ENCODE measurements at places on chromosomes 11 and 22. TPM values are rescaled to one million over a fixed set of nuclear protein-coding genes. Genes with fewer than 3 reads are reported as not detected.

GRCh38 chr11:45930951-45931570 is 8.6 kb downstream of the LARGE2 start:
- no peak for DNase-seq

DNA sequence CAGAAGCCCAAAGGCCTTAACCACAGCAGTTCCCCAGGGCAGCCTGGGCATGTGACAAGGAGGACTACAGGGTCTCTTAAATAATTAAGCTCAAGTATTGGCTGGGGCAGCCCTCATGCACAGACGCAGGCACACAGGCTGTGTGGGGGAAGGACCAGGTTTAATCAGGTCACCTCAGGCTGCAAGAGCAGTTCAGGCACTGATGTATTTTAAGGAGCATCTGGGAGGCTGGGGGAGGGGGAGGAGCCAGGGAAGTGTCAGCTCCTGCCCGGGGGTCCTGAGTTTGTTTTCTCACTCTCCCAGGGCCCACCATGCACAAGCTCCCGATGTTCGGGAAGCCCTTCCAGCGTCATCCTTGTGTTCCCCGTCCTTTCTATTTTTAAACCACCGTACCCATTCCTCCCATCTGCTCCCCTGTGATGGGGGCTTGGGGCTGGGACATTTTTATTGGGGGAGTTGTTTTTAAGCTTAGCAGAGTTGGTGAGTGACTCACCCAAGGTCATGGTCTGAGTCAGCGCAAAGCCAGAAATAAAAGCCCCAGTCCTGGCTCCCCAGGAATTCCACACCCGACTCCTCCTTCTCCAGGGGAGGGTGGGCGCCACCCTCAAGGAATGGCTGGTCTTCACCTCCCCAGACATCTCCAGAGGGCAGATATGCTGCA is 2.4 kb downstream of the CSDC2 start:
- no peak for DNase-seq

Gene PATE2
- 2.2 TPM for total RNA-seq

GRCh38 chr11:102733232-102733875 is 8.6 kb upstream of the MMP8 start:
- no peak for DNase-seq

Gene OR51B4
- 0.67 TPM for total RNA-seq

Gene GLYATL2
- 1.7 TPM for total RNA-seq

Gene CEP126
- total RNA-seq = 39.4 TPM

Gene ESAM
- total RNA-seq = 21.8 TPM

- peak; percentile 38 for DNase-seq
Observed at GRCh38 chr22:37213218-37213855, 1.1 kb upstream of the SSTR3 start.

Gene IFITM2
- total RNA-seq = 142 TPM

DNA sequence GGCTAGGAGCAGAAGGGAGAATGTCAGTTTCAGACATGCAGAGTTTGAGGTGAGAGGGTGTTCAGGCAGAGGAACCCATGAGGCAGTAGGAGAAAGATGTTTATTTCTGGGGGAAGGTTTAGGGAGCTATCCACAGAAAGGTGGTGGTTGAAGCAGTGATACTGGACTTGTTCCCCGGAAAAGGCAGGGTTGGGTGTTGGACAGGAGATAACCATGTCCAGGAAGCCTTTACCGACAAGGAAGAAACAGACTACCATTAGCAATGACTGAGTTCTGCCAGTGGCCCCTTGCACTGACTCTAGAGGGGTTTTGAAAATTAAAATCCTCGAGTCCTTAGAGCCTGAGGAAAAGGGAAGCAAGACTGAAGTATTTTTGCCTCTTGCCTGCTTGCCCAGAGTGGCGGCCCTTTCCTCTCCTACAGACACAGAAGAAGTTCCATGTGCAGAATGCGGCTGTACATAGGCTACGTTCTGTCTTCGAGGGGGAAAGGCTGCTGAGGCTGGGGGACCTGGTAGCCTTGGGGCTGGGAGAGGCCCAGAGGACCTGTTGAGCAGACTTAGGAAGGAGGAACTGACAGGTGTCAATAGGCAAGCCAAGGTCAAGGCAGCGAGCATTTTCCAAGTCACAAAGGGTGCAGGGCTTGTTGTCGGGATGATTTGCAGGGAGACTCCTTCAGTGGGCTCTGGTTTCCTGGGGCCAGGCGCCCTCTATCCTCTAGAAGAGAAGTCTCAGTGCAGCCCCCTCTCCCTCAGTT is 146.7 kb downstream of the LDLRAD3 start:
- DNase-seq = no peak

GRCh38 chr11:63813563-63814382 is 517 bp downstream of the SPINDOC start:
- DNase-seq = peak; percentile 45

- DNase-seq = no peak
Observed at GRCh38 chr22:30324014-30324730, 2.6 kb downstream of the TBC1D10A start.

DNA sequence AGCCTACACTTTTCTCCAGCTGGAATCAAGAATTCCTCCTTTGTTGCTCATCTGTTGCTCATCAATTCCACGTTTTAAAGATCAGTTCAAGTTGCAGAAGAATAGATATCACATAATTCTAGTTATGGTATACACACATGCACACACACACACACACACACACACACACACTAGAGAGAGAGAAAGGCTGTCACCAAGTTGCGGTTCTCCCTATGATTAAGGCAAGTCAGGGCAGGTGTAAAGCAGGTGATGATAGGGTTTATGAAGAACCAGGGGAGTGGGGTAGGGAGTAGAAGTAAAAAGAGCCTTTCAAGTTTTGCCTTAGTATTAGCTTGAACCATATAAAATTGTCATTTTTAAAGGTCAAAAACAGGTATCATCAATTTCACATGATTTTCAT is 31.7 kb upstream of the TMPRSS4 start:
- no peak for DNase-seq

- no peak for DNase-seq
Observed at GRCh38 chr11:40841231-40841630, 618.2 kb downstream of the LRRC4C start.

DNA sequence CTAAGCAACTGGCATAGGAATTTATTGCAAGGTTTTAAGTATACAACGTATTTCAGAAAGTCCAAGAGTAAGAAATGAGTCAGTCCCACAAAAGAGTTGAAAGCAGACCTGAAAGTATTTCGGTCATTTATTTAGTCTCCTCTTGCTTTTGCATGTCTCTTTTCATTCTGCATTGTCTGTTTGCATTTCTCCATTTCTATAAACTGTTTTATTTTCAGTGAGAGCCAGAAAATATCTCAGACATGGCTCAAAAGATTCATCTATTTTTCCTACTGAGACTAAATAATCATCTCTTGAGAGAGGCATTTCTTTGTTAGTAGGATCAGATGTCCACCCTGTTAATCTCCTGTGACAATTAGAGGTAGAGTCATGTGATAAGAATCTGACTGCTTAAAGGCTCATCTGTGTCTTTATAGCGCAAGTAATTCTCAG is 219.1 kb upstream of the CCDC179 start:
- no peak for DNase-seq

Gene TMPRSS6
- total RNA-seq = not detected

All from dorsolateral prefrontal cortex (tissue), 122 donors.